ENCODE measurements at places on chromosomes 12 and 14.

DNA sequence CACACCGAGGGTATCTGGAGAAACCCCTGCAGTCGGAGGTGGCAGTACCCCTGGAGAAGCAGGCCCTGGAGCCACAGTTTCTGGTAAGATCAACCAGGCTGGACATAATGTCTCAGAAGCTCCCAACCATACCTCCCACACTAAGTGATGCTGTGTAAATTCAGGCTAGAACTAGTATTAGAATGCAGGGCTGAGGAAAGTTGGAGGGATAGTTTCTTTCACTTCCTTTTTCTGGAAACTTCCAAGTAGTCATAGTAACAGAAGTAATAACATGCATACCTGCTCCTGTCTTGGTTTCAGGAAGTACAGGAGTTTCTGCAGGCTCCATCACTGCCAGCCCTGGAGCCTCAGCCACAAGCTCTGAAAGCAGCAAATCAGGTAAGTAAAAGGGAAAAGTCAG lies 228.1 kb upstream of the CNTN1 start:
- no peak for DNase-seq

GRCh38 chr12:1581973-1582708 lies 12.2 kb downstream of the FBXL14 start:
- DNase-seq = no peak

- DNase-seq = no peak
Measured at GRCh38 chr14:34966413-34966812, 16.4 kb upstream of the SRP54 start.

DNA sequence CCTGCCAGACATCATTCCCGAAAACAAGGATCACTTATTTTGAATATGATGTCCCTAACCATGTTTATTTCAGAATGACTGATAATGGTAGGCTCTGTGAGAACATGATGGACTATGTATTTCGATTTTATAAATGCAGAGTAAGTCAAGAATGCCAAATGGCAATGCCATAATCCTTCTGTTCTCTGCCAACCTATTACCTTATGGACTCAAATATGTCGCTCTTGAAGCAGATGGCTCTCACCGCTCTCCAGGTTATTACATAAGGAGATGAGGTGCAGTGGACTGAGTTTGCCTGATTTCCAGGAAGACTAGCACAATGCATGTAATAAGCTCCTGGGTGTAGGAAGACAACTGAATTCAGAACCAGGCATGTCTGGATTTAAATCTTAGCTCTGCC lies 227.2 kb downstream of the BTG1 start:
- no peak for DNase-seq

DNA sequence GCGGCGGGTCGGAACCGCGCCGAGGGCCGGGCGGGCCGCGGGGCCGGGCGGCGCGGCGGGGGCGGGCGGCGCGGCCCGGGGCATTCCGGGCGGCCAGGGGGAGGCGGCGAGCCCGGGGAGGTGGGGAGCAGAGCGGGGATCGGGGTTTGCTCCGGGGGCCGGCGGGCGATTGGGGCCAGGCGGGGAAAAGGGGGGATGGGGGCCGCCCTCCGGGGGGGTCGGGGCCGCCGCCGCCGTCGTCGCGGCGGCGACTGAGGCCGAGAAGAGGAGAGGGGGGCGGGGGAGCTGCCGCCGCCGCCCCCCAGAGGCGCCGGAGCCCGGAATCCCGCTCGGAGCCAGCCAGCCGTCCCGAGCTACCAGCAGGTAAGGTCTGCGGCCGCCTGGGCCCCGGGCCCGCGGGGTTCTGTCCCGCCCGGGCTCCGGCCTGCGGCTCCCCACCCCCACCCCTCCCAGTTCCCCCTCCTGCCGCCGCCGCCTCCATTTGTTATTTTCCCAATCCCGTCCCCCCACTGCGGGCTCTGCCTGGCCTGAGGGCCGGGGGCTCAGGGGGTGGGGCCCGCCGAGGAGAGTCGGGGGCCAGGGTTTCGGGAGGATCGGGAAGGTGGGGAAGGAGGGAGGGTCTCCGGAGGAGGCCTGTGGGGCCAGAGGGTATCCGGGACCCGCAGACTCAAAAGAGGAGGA lies 403 bp downstream of the ATN1 start:
- DNase-seq = no peak

- DNase-seq = no peak
Measured at GRCh38 chr14:80172375-80173051, 38.8 kb downstream of the DIO2 start.

DNA sequence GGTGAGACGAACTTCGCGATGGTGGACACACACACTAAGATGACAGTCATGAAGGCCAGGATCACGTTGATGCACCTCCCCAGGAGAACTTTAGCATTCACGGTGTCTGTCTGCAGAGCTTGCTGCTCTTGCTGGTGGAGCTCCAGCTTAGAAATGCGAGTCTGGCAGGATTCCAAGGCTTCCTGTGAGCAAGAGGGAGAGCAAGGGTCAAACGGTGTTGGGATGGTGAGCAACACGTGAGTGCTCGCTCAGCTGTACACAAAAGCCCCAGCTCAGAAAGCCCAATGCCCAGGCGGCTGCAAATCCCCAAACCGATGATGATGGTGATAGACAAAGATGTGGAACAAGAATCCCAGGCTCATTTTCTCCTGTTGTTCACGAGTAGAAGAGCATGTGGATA lies 78.8 kb downstream of the TMCC3 start:
- DNase-seq = no peak

GRCh38 chr12:104966677-104967076 lies 8.6 kb upstream of the SLC41A2 start:
- DNase-seq = no peak

DNA sequence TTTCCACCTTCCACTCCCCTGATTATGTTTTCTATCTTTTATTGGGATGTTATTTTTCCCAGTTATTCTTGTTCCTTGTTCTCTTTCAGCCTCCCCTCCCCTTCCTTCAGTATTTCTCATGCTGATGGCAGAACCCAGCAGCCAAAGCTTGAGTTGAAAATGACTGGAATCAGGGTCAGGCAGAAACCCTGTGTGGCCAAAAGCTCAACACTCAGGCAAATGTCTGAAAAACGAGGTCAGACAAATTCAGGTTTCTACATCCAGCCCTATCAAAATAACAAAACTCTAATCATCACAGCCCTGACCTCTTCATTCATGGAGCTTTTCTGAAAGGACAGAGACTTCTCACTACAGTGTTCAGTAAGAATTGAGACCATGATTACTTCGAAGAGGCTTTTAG lies 134.6 kb downstream of the PTPRR start:
- no peak for DNase-seq

- DNase-seq = no peak
Measured at GRCh38 chr12:20196767-20197166, 171.6 kb upstream of the PDE3A start.

- DNase-seq = no peak
Measured at GRCh38 chr12:115871714-115872113, 405.8 kb downstream of the MED13L start.

GRCh38 chr14:99383472-99384449 lies 96.9 kb downstream of the SETD3 start:
- DNase-seq = no peak

GRCh38 chr12:4307593-4308333 lies 13.2 kb upstream of the TIGAR start:
- no peak for DNase-seq

- DNase-seq = no peak
Measured at GRCh38 chr12:47105914-47106674, 26.3 kb upstream of the AMIGO2 start.

- DNase-seq = no peak
Measured at GRCh38 chr14:100332797-100333196, 9.7 kb downstream of the SLC25A47 start.

DNA sequence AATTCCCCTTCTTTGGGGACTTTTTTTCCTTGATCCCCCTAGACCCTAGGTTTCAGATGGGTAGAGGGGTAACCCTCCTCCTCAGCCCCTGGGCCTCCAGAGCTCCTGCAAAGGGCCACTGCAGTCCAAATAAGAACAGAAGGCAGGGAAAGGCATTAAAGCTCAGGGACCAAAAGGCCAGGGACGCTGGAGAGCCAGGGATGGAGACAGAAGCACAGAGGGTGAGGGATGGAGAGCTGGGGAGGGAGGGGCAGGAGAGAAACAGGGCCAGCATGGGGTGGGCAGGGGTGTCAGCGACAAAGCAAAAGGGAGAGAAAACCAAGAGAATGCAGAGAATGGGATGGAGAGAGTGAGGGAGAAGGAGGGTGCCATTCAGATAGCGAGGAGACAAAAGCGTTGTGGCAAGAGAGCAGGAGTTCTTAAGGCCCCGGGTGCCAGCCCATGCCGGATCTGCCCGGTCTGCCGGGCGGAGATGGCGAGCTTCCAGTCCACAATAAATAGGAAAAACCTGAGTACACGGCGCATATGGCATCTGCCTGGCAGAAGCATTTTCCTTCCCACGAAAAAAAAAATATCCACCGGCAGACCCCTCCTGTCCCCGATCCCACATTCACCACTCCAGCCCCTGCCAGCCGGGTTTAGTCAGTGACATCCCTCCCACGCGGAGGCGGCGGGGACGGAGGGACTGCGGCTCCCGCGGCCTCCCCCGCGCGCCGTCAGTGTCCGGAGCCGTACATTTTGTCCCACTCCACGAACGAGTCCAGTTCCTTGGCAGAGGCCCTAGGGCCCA lies 28.6 kb downstream of the FIGNL2 start:
- DNase-seq = no peak

DNA sequence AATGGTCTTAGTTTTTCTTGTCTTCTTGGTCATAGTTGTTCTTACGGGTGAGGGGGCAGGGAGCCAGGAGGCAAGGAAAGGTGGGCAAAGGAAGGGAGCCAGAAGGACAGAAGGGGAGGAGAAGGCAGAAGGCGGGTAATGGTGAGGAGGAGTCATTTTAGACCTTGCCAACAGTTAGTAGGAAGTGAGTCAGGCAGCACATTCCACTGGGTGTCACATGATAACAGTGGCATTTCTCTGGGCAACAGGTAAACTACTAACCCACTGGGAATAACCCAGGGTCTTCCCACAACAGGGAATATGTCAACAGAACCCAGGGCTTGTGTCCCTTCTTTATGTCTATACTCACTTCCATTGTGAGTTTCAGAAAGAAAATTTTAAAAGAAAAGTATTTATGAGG lies 127.6 kb downstream of the SLC8A3 start:
- DNase-seq = no peak

DNA sequence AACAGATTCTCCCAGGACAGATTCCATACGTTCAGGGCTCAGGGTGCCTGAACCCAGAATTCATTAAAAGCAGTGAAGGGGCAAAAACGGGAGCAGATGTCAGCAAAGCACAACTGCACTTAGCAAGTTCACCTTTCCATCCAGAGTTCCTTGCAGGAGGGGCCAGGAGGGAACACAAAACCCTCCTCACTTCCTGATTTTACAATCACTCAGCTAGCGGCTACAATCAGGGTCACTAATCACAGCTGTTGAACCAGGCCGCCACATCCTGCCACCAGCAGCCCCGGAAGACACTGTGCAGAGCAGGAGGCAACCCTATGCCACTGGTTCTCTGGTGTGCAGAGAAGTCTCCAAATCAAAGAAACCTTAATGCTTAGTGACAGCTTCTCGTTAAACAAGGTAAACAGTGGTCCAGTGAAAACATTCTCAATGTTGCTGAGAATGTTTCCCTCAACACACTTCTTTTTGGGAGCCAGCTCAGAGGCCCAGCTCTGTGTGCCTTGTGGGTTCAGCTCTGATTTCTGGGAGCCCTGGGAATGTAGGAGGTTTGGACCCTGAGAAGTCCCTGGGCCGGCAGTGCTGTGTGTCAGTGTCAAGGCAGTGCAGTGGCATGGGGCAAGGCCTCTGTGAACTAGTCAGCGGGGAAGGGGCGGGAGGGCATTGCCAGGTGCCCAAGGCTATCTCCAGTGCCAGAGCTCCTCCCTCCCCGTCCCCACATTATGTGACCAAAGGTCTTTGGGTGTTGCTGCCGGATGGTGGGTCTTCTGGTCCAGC lies 54.5 kb downstream of the VCPKMT start:
- DNase-seq = no peak

GRCh38 chr14:104290756-104291122 lies 152.4 kb downstream of the KIF26A start:
- no peak for DNase-seq

GRCh38 chr14:104305511-104306449 lies 167.4 kb downstream of the KIF26A start:
- DNase-seq = no peak

- DNase-seq = no peak
Measured at GRCh38 chr12:114443607-114444421, 37.9 kb upstream of the TBX5 start.

GRCh38 chr12:91307957-91308670 lies 125.5 kb upstream of the DCN start:
- no peak for DNase-seq

GRCh38 chr14:104665114-104665656 lies 24.2 kb upstream of the INF2 start:
- DNase-seq = no peak

DNA sequence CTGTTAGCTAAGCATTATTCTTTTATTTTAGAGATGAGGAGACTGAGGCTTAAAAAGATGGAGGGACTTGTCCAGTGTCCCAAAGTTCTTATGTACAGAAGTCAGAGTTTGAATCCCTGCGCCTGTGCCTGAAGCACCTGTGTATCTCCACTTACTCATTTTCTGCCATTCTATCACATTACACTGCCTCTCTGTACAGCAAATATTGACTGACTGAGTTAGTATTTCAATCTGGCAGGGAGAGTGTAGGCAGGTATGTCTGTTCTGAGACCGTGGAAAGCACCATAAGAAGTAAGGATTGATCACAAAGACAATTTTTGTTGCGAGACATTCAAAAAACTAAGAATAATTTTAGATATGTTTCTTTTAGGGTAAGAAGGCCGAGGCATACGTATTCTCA lies 162.7 kb downstream of the KITLG start:
- no peak for DNase-seq

DNA sequence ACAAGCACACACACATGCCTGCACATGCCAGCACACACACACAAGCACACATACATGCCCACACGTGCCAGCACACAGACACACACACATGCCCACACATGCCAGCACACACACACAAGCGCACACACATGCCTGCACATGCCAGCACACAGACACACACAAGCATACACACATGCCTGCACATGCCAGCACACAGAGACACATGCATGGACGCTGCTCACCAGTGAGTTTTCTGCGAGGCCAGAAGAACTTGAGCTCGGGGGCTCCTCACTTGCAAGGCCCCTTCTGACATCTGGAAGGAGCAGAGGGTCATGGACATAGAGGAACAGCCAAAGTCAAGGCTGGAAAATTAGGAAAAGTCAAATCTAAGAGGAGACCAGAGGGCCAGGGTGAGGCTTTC lies 61.2 kb upstream of the BCL11B start:
- DNase-seq = no peak

GRCh38 chr12:46572644-46573346 lies 200.2 kb upstream of the SLC38A2 start:
- no peak for DNase-seq

GRCh38 chr14:79167957-79168356 lies 997.8 kb downstream of the NRXN3 start:
- DNase-seq = no peak

GRCh38 chr14:65723348-65723747 lies 310.8 kb downstream of the FUT8 start:
- no peak for DNase-seq

DNA sequence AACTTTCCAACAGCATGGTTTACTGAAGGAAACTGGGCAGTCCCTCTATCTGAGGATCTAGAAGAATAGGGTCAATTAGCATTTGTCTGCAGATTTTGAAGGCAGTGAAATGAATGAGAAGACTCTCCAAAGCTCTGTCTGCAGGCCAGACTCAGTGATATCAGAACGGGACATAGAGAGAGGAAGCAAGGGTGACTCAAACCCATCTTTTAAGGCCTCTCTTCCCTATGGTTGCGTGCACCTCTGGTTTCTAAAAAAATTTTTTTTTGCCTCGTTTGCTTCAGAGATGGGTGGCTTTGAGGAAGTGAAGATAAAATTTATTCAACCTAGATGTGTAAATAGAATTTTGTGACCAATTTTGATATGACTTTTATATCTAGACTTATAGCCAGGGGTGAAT lies 71.9 kb upstream of the HOXC13 start:
- DNase-seq = no peak

- no peak for DNase-seq
Measured at GRCh38 chr12:119683413-119683812, 15.5 kb downstream of the PRKAB1 start.
